Pulmonary artery endothelial cell (primary cell): ENCODE measurements at places on chromosomes 11 and 22.
A peak's percentile ranks its signal among the peaks of the same experiment; 100 is the strongest.

DNA sequence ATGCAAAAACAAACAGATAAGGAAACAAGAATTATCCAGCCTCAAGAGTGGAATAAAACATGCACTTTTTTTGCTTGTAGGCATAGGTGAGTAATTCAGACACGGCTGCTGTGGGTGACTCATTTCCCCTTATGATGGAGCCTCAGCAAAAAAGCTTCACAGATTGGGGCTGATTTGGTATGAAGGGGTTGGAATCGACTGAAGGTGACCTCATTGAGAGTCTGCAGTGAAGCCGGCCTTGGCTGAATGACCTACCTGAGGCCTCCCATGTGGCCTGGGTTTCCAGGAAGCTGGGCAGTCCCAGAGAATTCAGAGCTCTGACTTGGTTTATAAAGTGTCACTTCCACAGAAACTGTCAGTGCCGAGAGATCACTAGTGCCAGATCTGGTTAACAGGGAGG, 34.2 kb upstream of the VPREB1 start:
- peak; percentile 10 for DNase-seq

GRCh38 chr11:10911907-10912306, 54.1 kb upstream of the ZBED5 start:
- DNase-seq = peak; percentile 20

GRCh38 chr11:103792981-103793468, 243.4 kb upstream of the DDI1 start:
- DNase-seq = no peak

- no peak for DNase-seq
Measured at GRCh38 chr11:86672007-86672621, at the start of gene ME3. ME3 (minus strand) TSS chr11:86672616.

- DNase-seq = no peak
Measured at GRCh38 chr22:45885941-45886395, 91.0 kb downstream of the WNT7B start.
